ENCODE measurements at places on chromosomes 7 and 10.

DNA sequence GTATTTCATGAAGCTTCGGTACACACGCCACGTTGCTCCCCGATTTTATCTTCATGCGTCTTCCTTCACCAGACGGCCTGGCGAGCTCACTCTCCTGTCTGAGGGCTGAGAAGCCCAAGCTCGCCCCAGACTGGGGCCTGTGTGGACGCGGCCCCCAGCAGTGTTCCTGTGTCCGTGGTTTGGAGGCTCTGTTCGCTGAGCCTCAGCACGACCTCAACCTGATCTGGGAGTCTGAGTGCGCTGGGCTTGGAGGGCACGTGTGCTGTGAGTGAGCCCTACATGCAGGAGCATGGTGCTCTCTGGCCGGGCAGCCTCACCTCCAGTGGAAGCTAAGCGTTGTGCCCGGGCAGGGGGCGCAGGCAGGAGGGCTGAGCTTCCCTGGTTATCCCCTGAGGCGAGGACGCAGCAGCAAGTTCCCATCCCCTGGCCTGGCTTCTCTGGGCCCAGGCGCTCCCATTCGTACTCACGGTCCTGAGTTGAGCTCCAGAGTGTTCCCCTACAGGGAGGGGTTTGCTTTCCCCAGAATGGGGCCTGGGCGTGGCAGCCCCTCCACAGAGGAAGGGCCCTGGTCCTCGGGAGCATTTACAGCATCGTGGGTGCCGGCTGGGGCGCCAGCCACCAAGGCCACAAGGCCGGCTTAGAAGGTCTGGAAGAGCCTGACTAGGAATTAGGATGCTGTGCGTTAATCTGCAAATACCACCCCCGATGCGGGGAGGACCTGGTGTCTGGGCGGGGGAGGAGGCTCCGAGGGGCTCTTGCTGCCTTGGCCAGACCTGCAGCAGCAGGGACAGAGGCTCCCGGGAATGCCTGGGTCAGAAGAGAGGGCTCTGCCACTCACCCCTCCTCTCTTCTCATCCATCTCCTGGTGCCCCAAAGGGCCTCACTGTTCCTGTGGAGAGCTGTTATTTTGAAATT, 400.6 kb downstream of the DNAJB6 start:
- DNase-seq = no peak
- no peaks in the 10 kb centered on the region for H3K27me3 ChIP-seq
- H3K36me3 ChIP-seq = no peaks in the 10 kb centered on the region
- no peak overlapping the region for H3K27ac ChIP-seq
- H3K4me1 ChIP-seq = no peaks in the 10 kb centered on the region

- H3K36me3 ChIP-seq = no peaks in the 10 kb centered on the region
- no peak for DNase-seq
- no peak overlapping the region for H3K4me3 ChIP-seq
- no peak overlapping the region for H3K27ac ChIP-seq
Observed at GRCh38 chr10:129545261-129545660, 78.2 kb downstream of the MGMT start.

DNA sequence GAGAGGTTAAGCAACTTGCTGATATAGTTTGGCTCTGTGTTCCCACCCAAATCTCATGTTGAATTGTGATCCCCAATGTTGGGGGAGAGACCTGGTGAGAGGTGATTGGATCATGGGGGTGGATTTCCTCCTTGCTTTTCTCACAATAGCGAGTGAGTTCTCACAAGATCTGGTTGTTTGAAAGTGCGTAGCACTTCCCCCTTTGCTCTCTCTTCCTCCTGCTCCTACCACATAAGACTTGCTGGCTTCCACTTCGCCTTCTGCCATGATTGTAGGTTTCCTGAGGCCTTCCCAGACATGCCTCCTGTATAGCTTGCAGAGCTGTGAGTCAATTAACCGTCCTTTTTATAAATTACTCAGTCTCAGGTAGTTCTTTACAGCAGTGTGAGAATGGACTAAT, 13.5 kb upstream of the ZNRF2 start:
- H3K4me1 ChIP-seq = no peaks in the 10 kb centered on the region
- no peak for DNase-seq
- H3K36me3 ChIP-seq = no peaks in the 10 kb centered on the region
- H3K27ac ChIP-seq = no peak overlapping the region
- no peak overlapping the region for H3K4me3 ChIP-seq

DNA sequence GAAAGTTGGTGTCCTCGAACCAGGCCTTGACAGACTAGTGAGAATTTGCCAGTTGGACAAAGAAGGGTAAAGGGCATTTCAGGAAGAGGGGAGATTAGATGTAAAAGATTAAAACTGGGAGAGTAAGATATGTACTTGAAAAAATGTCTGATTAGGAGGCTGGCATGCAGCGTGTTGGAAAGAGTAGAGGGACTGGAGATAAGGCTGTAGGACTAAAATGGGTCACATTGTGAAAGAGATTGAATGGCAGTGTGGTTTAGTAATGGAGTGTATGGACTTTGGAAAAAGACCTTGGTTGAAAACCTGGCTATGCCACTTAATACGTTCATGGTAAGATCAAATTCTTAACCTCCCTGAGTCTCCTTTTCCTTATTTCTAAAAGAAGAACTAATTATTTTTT, 14.1 kb downstream of the CREM start:
- H3K27ac ChIP-seq = peak overlapping the region; percentile 19
- peaks cover 15% of the 10 kb centered on the region for H3K4me1 ChIP-seq
- H3K4me3 ChIP-seq = no peak overlapping the region
- DNase-seq = no peak
- H3K36me3 ChIP-seq = no peaks in the 10 kb centered on the region
- H3K27me3 ChIP-seq = no peaks in the 10 kb centered on the region

DNA sequence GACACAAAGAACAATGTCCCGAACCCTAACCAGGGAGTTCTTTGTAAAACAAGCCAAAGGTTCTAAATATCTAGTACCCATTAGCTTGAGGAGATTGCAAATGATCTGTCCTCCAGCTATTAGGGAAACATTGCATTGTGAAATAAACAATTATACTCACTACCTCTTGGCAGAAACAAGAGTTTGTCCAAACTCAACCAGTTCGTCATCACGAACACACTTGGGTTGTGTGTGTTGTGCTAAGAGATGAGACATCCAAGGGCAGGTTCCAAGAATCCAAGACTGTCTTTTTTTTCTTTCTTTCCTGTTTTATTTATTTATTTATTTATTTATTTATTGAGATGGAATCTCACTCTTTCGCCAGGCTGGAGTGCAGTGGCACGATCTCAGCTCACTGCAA, 793.1 kb upstream of the AUTS2 start:
- no peak for DNase-seq
- no peak overlapping the region for H3K4me3 ChIP-seq
- H3K27me3 ChIP-seq = no peaks in the 10 kb centered on the region
- no peaks in the 10 kb centered on the region for H3K4me1 ChIP-seq

- no peak overlapping the region for H3K4me3 ChIP-seq
- H3K36me3 ChIP-seq = no peaks in the 10 kb centered on the region
- H3K4me1 ChIP-seq = peaks cover 7% of the 10 kb centered on the region
- DNase-seq = no peak
- H3K27me3 ChIP-seq = no peaks in the 10 kb centered on the region
Observed at GRCh38 chr10:100419911-100420449, 42.8 kb upstream of the WNT8B start.

DNA sequence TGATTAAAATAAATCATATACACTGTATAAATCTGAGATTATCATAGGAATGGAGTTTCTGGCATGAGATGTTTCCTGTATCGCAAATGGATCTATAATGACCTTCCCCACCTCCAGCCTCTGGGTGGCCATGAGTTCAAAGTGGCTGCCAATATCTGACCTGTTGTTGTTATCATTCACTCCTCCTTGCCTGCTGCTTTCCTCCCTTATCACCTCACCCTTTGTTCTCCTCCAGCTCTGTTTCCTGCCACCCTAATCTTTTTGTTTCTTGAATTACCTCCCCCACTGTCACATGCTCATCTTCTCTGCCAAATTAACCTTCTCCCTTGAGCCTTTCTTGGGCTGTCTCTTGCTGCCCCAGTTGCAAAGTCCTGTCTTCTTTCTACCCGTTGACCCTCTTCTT, 12.0 kb downstream of the SCD start:
- DNase-seq = no peak
- no peaks in the 10 kb centered on the region for H3K36me3 ChIP-seq
- peaks cover 17% of the 10 kb centered on the region for H3K4me1 ChIP-seq

GRCh38 chr7:41311301-41311700, 391.6 kb downstream of the INHBA start:
- H3K4me1 ChIP-seq = no peaks in the 10 kb centered on the region
- no peak for DNase-seq
- no peak overlapping the region for H3K27ac ChIP-seq
- H3K27me3 ChIP-seq = no peaks in the 10 kb centered on the region

DNA sequence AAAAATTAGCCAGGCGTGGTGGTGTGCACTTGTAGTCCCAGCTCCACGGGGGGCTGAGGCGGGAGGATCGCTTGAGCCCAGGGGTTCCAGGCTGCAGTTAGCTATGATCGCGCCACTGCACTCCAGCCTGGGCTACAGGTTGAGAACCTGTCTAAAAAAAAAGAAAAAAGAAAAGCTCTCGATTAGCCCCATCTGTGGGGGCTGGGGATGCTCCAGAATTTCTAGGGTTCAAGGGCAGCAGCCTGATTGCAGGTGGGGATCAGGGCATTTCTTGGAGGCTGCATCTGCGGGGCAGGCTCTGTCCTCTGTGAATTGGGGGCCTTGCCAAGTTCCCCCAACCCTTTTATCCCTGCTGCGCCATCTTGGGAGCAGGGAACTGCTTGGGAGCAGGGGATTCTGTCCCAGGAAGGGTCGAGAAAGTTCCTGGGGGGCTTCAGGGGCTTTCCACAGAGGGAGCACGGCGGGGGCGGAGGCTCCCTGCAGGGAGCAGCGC, 651 bp upstream of the ARPC1A start:
- DNase-seq = no peak
- H3K27ac ChIP-seq = peak overlapping the region; percentile 79
- no peaks in the 10 kb centered on the region for H3K27me3 ChIP-seq

- no peaks in the 10 kb centered on the region for H3K27me3 ChIP-seq
- peaks cover 14% of the 10 kb centered on the region for H3K36me3 ChIP-seq
- no peak overlapping the region for H3K4me3 ChIP-seq
- no peak overlapping the region for H3K27ac ChIP-seq
Observed at GRCh38 chr7:157394246-157395191, 57.7 kb downstream of the DNAJB6 start.

DNA sequence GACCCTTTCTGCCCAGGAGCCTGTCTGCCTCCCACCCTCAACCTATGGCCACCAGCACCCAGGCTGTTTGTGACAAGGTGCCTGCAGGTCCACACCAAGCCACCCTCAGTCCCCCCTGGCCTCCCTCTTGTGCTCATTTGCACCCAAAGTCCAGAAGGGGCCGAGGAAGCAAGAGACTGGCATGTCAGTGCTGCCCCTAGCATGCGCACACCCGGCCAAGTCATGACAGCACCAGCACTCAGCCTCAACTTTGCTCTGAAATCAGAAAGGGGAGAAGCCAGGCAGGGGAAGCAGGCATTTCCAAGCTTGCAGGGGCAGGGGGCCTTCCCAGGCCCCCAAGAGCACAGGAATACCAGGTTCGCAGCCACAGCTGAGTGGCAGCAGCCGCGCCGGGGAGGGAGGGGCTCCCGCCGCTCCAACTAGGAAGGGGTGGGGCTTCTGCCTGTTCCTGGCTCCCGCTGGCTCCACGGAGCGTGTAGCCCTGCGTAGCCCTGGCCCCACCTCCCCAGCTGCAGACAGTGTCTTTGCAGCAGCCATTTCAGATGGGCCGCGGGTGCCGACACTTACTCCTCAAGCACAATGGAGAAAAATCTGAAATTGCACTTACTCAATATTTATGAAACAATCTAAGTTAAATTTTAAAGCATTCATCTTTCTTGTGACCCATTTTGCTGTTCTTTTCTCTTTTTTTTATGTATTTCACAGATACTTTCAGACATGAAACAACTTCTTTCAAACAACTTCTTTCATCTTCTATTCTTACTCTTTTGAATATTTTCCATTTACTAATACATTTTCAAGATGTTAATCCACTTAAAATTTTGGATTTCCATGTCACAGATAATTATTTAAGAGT, 54.9 kb upstream of the ABCB5 start:
- H3K4me1 ChIP-seq = no peaks in the 10 kb centered on the region
- H3K4me3 ChIP-seq = no peak overlapping the region
- no peak overlapping the region for H3K27ac ChIP-seq
- H3K36me3 ChIP-seq = no peaks in the 10 kb centered on the region
- DNase-seq = no peak
- H3K27me3 ChIP-seq = no peaks in the 10 kb centered on the region

GRCh38 chr10:310976-311639, 175.9 kb downstream of the ZMYND11 start:
- H3K4me1 ChIP-seq = peaks cover 58% of the 10 kb centered on the region
- peak overlapping the region; percentile 63 for H3K27ac ChIP-seq
- H3K36me3 ChIP-seq = no peaks in the 10 kb centered on the region

All from body of pancreas (tissue), 4 donors.